ENCODE measurements at places on chromosomes 11 and 22.
A peak's percentile ranks its signal among the peaks of the same experiment; 100 is the strongest.

GRCh38 chr11:91513734-91514133, 710.9 kb upstream of the FAT3 start:
- no peaks in the 10 kb centered on the region for H3K36me3 ChIP-seq
- no peak overlapping the region for H3K4me3 ChIP-seq
- no peak for DNase-seq
- H3K4me1 ChIP-seq = no peaks in the 10 kb centered on the region
- H3K27ac ChIP-seq = no peak overlapping the region
- peaks cover 13% of the 10 kb centered on the region for H3K27me3 ChIP-seq

DNA sequence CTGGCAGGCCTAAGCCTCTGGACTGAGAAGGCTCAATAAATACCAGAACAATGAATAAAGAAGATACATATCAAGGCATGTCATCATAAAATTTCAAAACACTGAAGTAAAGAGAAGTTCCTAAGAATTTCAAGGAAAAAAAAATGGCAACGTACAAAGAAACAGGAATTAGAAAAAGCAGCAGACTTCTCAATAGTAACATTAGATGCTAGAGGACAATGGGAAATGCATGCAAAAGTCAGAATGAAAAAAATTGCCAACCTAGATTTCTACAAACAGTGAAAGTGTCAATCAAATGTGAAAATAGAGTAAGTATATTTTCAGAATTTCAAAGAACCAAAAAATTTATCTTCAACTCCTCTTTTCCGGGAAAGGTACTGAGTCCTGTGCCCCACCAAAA, 125.0 kb downstream of the KCNC1 start:
- no peaks in the 10 kb centered on the region for H3K27me3 ChIP-seq
- H3K36me3 ChIP-seq = peaks cover 10% of the 10 kb centered on the region
- H3K4me3 ChIP-seq = no peak overlapping the region
- no peak overlapping the region for H3K27ac ChIP-seq

GRCh38 chr11:125923012-125923579, 18.8 kb downstream of the DDX25 start:
- H3K4me1 ChIP-seq = no peaks in the 10 kb centered on the region
- H3K4me3 ChIP-seq = no peak overlapping the region
- H3K27me3 ChIP-seq = peaks cover 66% of the 10 kb centered on the region
- no peaks in the 10 kb centered on the region for H3K36me3 ChIP-seq
- no peak overlapping the region for H3K27ac ChIP-seq
- DNase-seq = no peak

- H3K4me1 ChIP-seq = no peaks in the 10 kb centered on the region
- no peak for DNase-seq
- H3K27ac ChIP-seq = no peak overlapping the region
- no peaks in the 10 kb centered on the region for H3K36me3 ChIP-seq
- H3K4me3 ChIP-seq = no peak overlapping the region
- peaks cover 37% of the 10 kb centered on the region for H3K27me3 ChIP-seq
These were observed 880.8 kb downstream of the FAM181B start for GRCh38 chr11:81852896-81853295.

DNA sequence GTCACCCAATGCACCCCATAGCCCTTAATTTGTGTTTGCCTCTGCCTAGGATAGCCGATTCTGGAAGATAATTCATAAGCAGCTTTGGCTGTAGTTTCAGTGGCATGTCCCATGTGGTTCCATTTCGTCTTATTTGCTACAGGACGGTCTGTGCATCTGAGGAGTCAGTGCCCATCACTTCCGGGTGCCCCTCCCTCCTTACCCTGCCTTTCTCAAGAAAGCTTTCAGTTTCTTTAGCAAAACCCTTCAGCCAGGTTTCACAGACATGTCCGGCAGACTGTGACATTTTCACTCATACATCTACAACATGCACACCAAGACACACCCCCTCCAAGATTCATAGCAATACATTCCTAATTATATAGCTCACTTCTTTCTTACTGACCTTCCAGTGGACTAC, 14.3 kb downstream of the TP53AIP1 start:
- H3K4me1 ChIP-seq = peaks cover 4% of the 10 kb centered on the region
- DNase-seq = no peak
- H3K4me3 ChIP-seq = no peak overlapping the region
- no peak overlapping the region for H3K27ac ChIP-seq

DNA sequence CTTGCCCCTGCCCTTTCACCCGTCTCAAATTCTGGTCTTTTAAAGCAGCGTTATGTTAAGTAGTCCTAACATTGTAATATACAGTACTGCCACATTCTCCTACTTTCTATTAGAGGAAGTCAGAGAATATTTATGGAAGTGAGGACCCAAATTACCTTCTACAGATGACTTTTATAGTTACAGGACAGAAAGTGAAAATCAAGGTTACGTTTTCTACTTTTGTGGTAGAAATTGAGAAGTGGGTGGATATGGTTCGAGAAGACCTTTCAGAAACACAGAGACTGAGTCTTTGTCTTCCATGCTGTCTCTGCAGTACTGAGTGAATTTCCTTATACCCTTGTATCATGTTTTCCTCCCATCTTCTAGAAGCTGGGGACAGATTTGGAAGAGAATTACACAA, 17.1 kb downstream of the SC5D start:
- H3K36me3 ChIP-seq = peaks cover 37% of the 10 kb centered on the region
- no peaks in the 10 kb centered on the region for H3K4me1 ChIP-seq
- no peak overlapping the region for H3K27ac ChIP-seq
- DNase-seq = no peak
- H3K27me3 ChIP-seq = no peaks in the 10 kb centered on the region

- H3K27me3 ChIP-seq = no peaks in the 10 kb centered on the region
- no peak for DNase-seq
- H3K4me1 ChIP-seq = peaks cover 12% of the 10 kb centered on the region
- H3K36me3 ChIP-seq = peaks cover 3% of the 10 kb centered on the region
- H3K27ac ChIP-seq = peak overlapping the region; percentile 80
These were observed 5.2 kb upstream of the GATD1 start for GRCh38 chr11:782264-783174.

GRCh38 chr11:89463266-89463780, 27.9 kb downstream of the NOX4 start:
- H3K36me3 ChIP-seq = peaks cover 7% of the 10 kb centered on the region
- H3K4me3 ChIP-seq = no peak overlapping the region
- H3K27ac ChIP-seq = no peak overlapping the region
- H3K4me1 ChIP-seq = peaks cover 13% of the 10 kb centered on the region
- DNase-seq = no peak

- no peaks in the 10 kb centered on the region for H3K27me3 ChIP-seq
- DNase-seq = no peak
- H3K4me1 ChIP-seq = no peaks in the 10 kb centered on the region
- H3K27ac ChIP-seq = no peak overlapping the region
These were observed 1285.4 kb upstream of the TENM4 start for GRCh38 chr11:80726236-80726635.

DNA sequence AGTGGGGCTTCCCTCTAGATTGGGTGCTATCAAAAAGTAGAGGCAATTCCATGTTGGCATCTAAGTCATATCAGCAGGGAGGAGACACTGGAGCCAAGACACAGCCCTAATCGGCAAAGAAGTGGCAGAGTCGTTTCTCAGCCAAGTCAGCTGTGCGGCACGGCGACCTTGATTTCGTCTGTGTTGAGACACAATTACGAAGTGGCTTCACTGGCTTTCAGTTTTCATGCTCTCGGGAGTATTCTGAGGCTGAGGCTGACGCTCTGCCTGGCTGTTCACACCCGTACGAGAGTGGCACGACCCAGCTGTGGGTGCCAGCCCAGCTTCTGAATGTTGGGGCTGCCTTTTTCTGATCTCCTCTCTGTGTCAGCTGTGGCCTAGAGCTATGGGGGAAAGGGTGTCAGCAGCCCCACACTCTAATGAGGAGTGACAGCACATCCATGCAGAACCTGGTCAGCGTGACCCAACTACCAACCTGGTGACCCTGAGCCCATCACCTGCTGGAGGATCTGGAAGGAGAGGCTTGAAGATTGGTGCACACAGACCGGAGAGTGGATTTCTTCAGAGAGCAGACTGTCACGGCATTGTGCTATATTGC, 105.7 kb upstream of the TMEM45B start:
- H3K36me3 ChIP-seq = no peaks in the 10 kb centered on the region
- H3K27ac ChIP-seq = no peak overlapping the region

DNA sequence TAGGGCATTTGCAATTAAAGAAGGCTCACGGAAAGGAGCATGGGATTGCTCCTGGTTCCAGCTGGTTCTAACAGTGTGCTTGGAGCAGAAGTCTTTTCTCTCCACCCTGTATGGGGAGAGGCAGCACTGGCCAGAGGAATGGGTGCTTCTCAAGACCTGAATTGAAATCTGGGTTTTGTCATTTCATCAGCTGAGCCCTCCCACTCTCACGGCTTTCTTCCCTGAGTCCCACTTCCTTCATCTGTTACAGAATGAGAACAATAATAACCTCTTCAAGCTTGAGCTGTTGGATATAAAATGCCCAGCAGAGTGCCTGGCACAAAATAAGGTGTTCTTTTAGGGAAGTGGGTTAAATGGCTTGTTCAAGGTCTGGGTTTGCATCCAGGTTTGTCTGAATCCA, 17.2 kb downstream of the CNTF start:
- H3K27ac ChIP-seq = no peak overlapping the region
- no peaks in the 10 kb centered on the region for H3K4me1 ChIP-seq
- no peak overlapping the region for H3K4me3 ChIP-seq
- no peak for DNase-seq
- H3K36me3 ChIP-seq = no peaks in the 10 kb centered on the region
- peaks cover 29% of the 10 kb centered on the region for H3K27me3 ChIP-seq

GRCh38 chr11:28466506-28466905, 358.3 kb downstream of the METTL15 start:
- H3K4me3 ChIP-seq = no peak overlapping the region
- H3K36me3 ChIP-seq = peaks cover 2% of the 10 kb centered on the region
- H3K4me1 ChIP-seq = peaks cover 17% of the 10 kb centered on the region

DNA sequence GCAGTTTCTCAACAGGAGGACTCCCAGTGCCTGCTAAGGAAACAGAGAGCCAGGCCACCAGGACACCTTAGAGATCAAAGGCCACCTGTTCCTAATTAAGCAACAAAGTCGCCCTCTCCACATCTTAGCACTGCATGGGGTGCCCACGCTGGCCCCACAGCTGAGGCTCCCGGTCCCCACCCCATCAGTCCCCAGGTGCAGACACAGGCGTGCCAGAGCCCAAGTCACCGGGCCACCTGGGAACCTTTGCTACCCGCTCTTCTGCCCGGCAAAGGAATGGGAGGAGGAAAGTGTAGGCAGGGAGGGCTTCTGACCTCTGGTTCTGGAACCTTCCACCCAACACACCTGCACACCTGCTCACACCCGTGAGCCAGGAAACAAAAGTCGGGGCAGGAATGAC, 85.5 kb upstream of the PRR5 start:
- no peak overlapping the region for H3K4me3 ChIP-seq
- DNase-seq = no peak
- H3K27me3 ChIP-seq = no peaks in the 10 kb centered on the region
- no peaks in the 10 kb centered on the region for H3K36me3 ChIP-seq
- no peaks in the 10 kb centered on the region for H3K4me1 ChIP-seq

DNA sequence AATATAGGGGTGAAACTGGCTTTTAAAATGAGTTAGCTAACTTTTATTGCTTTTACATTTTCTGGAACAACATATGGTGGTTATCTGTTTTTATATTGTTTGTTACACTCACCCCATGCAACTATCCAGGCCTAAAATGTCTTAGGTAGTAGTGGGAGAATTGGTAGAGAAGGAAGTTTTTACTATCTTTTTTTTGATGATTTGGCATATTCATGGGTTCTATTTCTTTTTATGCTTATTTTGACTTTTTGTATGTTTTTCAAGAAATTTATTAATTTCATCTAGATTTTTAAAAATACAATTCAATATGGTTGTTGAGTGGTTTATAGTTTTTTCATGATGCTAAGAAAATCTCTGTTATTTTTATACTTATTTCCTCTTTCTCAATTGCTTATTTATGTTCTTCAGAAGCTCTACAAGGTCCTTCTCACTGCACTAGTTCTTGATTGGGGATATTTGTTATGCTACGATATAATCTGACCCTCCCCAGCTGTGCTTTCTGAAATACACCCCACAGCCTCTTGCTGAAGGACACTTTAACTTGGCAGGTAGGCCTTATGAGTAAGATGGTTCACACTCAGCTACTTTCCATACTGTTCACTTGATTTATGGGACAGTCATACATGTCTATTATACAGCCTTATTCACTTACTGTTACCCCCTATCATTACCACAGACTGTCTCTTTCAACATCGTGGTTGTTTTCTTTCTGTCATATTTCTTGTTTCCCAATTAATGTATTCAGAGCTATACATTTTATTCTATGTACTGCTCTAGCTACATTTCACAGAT, 431.2 kb downstream of the METTL15 start:
- no peak overlapping the region for H3K27ac ChIP-seq
- no peaks in the 10 kb centered on the region for H3K36me3 ChIP-seq
- DNase-seq = no peak
- no peak overlapping the region for H3K4me3 ChIP-seq
- peaks cover 3% of the 10 kb centered on the region for H3K4me1 ChIP-seq
- no peaks in the 10 kb centered on the region for H3K27me3 ChIP-seq

- DNase-seq = no peak
- no peak overlapping the region for H3K27ac ChIP-seq
- peaks cover 3% of the 10 kb centered on the region for H3K4me1 ChIP-seq
- no peak overlapping the region for H3K4me3 ChIP-seq
These were observed 101.0 kb upstream of the CHRM4 start for GRCh38 chr11:46492532-46492931.

GRCh38 chr22:24155627-24156140, 25.6 kb upstream of the SUSD2 start:
- peaks cover 42% of the 10 kb centered on the region for H3K4me1 ChIP-seq
- H3K27me3 ChIP-seq = no peaks in the 10 kb centered on the region
- peaks cover 1% of the 10 kb centered on the region for H3K36me3 ChIP-seq
- DNase-seq = peak; percentile 90
- H3K27ac ChIP-seq = peak overlapping the region; percentile 71
- H3K4me3 ChIP-seq = peak overlapping the region; percentile 75

DNA sequence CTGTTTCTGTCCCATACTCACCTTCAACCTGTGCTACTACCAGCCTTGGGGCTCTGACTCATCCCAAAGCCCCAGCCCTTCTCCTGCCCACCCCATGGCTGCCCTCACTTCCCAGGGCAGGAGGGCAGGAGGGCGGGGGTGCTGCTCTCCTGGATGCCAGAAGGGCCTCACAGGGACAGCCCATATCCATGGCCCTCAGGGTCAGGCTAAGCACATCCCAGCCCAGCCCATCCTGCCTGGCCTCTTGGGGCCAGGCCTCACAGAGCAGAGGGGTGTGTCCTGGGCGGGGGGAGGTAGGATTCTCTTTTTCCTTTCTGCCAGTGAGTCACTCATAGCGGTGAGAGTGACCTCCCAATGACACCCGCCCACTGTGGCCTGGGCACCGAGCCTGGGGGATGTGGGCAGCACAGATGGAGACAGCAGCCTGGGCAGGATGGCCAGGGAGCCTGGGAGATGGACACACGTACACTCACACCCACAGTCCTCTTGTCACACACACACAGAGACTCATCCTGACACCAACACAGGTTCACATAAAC, 2.4 kb downstream of the LTBP3 start:
- peaks cover 62% of the 10 kb centered on the region for H3K4me1 ChIP-seq
- H3K4me3 ChIP-seq = peak overlapping the region; percentile 81
- DNase-seq = no peak

GRCh38 chr11:79691445-79691844, 250.6 kb upstream of the TENM4 start:
- H3K36me3 ChIP-seq = no peaks in the 10 kb centered on the region
- DNase-seq = no peak
- H3K27ac ChIP-seq = no peak overlapping the region
- no peaks in the 10 kb centered on the region for H3K27me3 ChIP-seq
- no peaks in the 10 kb centered on the region for H3K4me1 ChIP-seq

GRCh38 chr22:46405901-46406300, 70.4 kb downstream of the TRMU start:
- DNase-seq = no peak
- peaks cover 2% of the 10 kb centered on the region for H3K36me3 ChIP-seq
- H3K4me1 ChIP-seq = no peaks in the 10 kb centered on the region
- no peaks in the 10 kb centered on the region for H3K27me3 ChIP-seq
